Sciatic nerve (tissue), 2 donors: ENCODE measurements at places on chromosomes 2 and 18. TPM values are rescaled to one million over a fixed set of nuclear protein-coding genes. Genes with fewer than 3 reads are reported as not detected.
A peak's percentile ranks its signal among the peaks of the same experiment; 100 is the strongest.

Gene DNAJC27
- total RNA-seq: 23.0 TPM

Gene CPS1
- 6.9 TPM for total RNA-seq

- DNase-seq: peak; percentile 82
Measured at GRCh38 chr2:127175041-127175721, 44.9 kb downstream of the CYP27C1 start.

DNA sequence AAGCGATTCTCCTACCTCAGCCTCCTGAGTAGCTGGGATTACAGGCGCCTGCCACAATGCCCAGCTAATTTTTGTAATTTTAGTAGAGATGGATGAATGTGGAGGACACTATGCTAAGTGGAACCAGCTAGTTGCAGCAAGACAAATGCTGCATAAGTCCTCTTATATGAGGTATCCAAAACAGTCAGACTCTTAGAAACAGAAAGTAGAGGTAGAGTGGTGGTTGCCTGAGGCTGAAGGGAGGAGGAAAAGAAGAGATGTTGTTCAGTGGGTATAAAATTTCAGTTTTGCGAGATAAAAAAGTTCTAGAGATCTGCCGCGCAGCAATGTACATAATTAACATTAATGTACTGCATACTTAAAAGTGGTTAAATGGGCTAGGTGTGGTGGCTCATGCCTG is 145.3 kb upstream of the SPRED2 start:
- DNase-seq: no peak

- no peak for DNase-seq
Measured at GRCh38 chr2:29423061-29423666, 307.9 kb downstream of the CLIP4 start.

- DNase-seq: peak; percentile 61
Measured at GRCh38 chr2:180063494-180064092, 56.5 kb upstream of the CWC22 start.

GRCh38 chr2:32678825-32679224 is 51.0 kb downstream of the TTC27 start:
- DNase-seq: no peak

Gene FOXI3
- not detected for total RNA-seq

GRCh38 chr2:6506361-6506794 is 359.3 kb downstream of the CMPK2 start:
- no peak for DNase-seq

Gene NR4A2
- total RNA-seq: 62.1 TPM

DNA sequence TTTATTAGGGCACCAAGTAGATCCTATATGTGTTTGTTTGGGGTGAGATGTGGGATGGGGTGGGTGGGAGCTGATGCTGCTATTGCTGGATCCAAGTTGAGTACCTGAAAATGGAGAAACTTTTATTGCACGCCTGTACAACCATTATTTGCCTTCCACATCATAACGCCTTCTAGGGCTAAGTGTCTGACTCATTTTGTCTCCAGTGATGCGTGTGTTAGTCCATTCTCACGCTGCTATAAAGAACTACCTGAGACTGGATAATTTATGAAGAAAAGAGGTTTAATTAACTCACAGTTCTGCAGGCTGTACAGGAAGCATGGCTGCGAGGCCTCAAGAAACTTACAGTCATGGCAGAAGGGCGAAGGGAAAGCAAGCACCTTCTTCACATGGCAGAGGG is 58.2 kb downstream of the KDM3A start:
- no peak for DNase-seq

DNA sequence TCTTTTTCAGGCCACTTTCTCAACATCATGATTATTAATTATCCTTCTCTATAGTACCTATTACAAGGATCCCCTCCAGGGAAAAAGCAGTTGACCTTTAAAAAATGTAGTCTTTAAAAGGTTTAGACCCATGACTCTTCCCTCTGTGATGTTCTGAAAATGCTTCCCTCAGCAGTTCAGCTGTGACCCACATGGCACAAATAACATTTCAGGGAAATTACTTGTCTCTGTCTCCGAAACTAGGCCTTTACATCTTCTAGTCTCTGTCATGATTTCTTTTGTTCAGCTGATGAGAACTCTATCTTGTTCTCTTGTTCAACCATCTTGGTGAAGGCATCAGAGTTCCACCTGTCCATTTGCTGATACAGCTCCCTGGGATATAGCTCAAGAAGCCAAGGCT is 28.3 kb downstream of the LGALSL start:
- no peak for DNase-seq

Gene DCTN1
- total RNA-seq: 146 TPM

GRCh38 chr2:127143841-127144782 is 37.2 kb upstream of the BIN1 start:
- no peak for DNase-seq

- no peak for DNase-seq
Measured at GRCh38 chr18:9927392-9928063, 13.7 kb downstream of the VAPA start.

Gene PPP1R1C
- total RNA-seq: 18.1 TPM

DNA sequence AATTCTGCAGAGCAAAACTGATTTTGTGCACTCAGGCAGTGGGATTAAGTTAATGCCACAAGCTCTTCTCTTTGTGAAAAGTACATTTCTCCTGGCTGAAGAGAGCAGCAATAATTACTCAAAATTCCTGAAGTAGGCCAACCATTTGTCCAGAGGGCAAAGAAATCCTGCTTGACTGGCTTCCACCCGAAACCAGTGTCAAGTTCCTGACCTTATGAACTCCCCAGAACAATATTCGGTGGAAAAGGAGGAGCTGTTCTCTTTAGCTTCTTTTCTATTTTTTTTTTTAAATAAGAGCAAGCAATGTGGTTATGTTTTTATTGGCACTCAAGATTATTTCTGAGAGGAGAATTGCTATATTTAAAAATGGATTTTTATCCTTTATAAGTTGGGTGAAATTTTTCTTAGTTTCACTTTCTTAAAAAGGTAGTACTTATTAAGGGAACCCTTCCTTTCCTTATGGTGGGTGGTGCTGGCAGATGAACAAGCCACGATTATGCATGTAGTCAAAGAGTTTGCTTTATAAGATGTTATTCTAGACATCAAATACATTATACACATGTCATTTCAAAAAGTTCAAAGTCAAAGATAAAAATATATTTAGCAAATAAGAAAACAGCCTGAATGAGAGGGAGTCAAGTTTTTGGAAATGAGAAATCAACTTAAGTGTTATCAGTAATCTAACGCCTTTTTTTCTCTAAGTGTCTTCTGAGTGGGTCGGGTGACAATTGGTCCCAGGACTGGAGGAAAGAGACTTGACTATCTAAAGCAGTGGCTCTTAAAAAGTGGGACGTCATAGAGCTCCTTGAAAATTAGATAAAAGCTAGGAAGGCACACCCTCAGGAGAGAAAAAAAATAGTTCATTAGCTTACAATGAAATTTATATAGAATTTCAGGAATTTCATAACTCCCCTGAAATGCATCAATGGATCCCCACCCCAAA is 194.5 kb downstream of the IKZF2 start:
- no peak for DNase-seq

GRCh38 chr2:23602116-23602515 is 217.1 kb downstream of the KLHL29 start:
- DNase-seq: no peak
